ENCODE measurements at places on chromosomes 1 and 21. TPM values are rescaled to one million over a fixed set of nuclear protein-coding genes. Genes with fewer than 3 reads are reported as not detected.

- no peak for DNase-seq
Measured at GRCh38 chr1:6477039-6477820, 11.3 kb upstream of the TNFRSF25 start.

DNA sequence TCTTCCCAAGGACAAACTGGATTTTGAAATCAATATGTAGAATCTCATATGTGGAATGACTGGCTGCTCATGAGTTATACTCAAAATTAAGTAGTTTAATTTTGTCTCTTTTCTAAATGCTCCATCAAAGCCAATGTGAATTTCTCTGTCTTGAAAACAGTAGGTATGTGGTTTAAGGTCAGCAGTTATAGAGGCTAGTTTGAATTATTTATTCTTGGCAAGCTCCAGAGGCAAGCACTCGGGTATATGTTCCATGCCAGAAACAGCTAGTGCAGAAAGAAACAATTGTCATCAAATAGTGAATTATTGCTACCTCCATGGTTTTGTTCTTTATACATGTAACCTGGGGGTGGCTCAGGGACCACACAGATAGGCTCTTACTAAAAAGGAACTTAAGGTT, 63.5 kb downstream of the LRIG2 start:
- DNase-seq: no peak

The C8B gene
- total RNA-seq: not detected

The KIAA0040 gene
- 13.5 TPM for total RNA-seq

GRCh38 chr21:23522751-23523150, 2084.5 kb downstream of the MRPL39 start:
- no peak for DNase-seq

Data from posterior vena cava (tissue), 2 donors.